ENCODE measurements at places on chromosomes 2 and 18.

DNA sequence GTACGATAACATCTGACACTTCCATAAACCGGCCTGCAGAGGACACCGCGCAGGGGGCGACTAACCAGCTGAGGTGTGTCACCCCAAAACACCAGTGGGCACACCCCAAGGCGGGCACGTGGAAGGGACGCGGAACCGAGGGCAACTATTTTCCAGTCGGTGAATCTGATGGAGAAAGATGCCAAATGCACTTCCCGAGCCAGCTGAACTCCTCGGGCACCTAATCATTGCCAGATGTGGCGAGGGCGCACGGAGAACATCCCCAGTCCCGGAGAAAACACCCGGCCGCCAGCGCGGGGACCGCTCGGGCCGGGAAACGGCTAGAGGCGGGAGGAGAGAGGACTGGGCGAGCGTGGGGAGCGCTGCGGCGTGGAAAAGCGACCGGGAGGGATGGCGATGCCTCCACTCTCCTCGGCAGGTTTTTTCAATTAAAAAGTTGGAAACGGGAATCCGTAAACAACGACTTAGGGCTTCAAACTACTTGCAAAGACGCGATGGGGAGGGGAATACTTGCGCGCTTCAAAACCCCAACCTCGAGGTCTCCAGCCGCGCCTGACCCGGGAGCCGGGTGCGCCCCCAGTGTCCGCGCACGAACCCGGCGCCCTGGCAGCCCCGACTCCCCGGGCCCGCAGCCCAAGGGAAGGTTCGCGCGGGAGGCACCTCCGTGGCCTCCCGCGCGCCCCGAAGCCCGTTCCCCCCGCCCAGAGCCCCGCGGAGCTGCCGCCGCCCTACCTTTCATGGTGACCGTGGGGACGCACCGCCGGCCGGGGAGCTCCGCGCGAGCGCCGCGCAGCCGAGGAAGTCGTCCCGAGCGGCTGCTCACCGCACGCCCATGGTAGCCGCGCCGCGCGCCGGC, 497 bp downstream of the COLEC12 start:
- no peak for DNase-seq

GRCh38 chr2:71563872-71564271, 110.5 kb downstream of the DYSF start:
- DNase-seq: no peak

- no peak for DNase-seq
Observed at GRCh38 chr2:102091121-102091520, 51.4 kb upstream of the IL1R1 start.

DNA sequence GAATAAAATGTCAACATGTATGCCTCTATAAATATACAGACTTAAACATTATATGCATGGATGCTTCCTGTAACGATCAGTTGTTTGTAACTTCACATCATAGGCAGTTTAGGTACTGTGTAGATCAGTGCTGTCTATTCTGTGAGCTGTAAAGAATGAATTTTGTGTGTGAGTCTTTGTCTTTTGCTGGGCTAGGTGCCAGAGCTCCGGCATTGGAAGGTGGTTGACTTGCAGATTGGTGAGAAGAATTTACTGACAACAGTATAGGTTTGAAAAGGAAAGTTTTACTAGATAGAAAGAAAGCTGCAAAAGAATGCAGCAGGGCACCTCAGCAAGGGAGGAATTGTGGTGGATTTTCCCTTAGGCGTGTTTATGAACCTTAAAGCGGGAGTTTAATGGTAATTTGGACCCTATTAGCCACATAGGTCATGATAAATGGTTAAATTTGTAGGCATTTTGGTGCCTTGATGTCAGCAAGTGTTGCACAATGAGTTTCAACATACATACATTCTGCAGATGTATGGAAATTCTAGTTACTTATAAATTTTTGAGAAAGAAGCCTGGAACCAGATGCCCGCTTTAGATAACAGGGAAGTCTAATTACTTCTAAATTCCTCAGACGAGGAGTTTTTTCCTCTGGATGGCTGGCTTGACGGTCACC, 6.7 kb upstream of the QPCT start:
- DNase-seq: no peak

GRCh38 chr2:7888876-7889275, 793.0 kb upstream of the ID2 start:
- DNase-seq: no peak

GRCh38 chr2:9708683-9709538, 78.1 kb upstream of the YWHAQ start:
- DNase-seq: no peak

DNA sequence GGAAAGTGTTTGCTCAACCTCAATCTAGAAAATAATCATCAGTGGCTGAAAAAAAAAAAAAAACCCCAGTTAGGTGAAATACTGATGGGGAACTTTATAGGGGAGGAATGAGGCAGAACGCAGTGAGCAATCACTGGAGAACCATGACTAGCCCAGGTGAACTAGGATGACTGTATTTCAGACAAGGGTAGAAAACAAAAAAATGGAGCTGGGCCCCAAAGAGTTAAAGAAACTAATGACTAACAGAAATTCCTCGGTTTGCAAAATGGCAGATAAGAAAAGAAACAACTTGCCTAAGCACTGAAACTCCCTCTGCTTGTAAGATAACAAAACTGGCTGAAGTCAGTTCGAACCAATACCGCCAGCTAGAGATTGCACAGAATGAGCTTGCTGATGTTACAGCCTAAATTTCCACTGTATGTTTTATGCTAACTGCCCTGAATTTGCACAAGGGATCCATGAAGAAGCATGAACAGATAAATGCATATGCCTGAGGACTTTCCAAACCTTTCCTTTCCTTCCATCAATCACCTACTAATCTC, 245.9 kb downstream of the METTL4 start:
- DNase-seq: no peak

- no peak for DNase-seq
Observed at GRCh38 chr2:210541290-210541902, 15.0 kb upstream of the CPS1 start.

- DNase-seq: no peak
Observed at GRCh38 chr2:237749961-237750360, 48.6 kb upstream of the RBM44 start.

- DNase-seq: no peak
Observed at GRCh38 chr2:227186751-227187150, 22.3 kb downstream of the COL4A3 start.

DNA sequence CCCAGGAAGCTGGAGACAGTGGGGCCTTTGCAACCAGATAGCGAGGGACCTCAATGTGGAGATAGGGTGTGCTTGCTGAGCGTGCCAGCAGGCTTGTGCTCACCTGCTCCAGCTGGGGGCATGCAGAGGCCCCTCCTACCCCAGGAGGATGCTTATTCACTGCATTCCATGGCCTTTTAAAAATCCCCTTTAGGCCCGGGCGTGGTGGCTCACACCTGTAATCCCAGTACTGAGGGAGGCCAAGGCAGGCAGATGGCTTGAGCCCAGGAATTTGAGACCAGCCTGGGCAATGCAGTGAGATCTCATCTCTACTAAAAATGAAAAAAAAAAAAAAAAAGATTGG, 54.5 kb downstream of the ODC1 start:
- DNase-seq: no peak

DNA sequence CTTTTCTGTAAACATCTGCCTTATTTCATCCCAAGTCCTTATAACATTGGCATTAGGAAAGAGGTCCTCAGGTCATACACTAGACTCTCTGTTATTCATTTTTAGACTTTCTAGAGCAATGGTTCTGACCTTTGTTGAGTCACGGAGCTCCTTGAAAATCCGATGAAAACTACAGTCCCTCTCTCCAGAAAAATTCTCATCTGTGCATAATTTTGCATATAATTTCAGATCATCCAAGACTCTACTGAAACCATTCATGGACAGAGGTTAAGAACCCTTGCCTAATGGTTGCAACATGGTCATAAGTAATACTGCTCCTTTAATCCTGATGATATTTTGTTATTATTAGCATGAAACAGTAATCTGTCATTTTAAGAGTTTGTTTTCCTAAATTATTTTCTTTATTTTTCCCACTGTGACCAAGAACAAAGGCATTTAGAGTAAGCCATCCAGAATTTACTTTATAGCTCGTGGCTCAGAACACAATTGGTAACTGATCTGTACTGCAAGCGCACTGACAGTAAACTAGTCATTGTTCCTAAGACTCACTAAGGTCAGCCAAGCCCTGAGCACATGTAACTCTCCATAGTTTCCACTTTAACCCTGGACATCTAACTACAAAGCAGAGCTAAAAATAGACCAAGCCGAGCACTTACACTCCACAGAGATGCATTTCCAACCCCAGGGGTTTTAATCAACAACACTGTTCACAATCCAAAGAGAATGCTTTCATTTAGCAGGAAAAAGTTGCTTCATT, 8.4 kb downstream of the MYOM1 start:
- no peak for DNase-seq

DNA sequence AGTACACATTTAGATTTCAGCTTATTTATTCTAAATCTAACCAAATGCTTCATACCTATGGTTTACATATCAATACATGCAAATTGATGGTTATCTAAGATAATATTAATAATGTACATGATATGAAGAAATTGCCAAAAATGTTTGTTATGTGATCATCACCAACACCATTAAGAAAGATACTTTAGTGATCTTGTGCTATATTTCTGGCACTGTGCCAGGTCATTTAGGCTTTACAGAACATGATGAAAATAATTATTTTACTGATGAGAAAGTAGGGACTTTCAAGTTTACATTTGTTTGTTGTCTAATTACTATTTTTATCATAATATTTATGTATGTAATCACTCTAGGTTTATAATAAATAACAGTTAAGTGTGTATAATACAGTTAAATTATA, 158.3 kb downstream of the GULP1 start:
- no peak for DNase-seq

DNA sequence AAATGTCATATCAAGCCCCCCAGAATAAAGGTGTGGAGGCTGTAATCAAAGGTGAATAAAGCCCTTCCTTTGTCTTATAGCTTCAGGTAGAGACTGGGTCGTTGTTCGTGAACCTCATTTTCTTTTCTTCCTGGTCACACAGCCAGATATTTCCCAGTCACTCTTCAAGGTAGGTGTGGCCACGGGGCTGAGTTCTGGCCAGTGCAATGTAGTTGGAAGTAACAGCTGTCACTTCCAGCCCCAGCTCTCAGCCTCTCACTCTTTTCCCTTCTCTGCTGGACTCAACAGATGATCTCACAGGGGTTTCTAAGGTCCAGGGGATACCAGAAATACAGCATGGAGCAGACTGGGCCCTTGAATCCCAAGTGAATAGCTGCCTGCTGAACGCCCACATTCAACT, 15.8 kb upstream of the TRPM8 start:
- DNase-seq: no peak

DNA sequence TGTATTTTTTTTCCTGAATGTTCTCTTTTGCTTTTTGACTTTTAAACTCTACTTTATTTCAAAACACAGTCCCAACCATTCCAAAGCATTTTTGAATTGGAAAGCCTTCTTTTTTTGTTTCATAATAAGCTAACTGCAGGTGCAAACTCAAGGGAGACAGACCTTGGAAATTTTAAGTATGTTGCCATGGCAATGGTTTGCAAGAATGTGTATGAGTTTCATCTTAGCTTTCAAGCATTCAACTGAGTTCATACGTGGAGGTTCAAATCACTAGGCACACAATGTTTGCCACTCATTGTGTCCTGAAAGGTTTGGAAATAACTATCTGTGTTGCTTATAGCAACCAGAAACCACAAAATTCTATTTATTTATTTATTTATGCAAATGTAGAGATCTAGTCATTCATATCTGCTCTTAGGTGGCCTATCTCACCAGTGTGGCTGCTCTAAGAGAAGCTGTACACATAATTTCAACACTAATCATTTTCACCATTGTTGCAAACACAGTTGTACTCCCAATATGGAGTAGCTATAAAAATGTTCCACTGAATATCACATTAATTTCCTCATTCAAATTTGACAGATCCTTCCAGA, 805.7 kb upstream of the FSHR start:
- DNase-seq: no peak

- no peak for DNase-seq
Observed at GRCh38 chr2:100818606-100819369, 1.2 kb upstream of the NPAS2 start.

DNA sequence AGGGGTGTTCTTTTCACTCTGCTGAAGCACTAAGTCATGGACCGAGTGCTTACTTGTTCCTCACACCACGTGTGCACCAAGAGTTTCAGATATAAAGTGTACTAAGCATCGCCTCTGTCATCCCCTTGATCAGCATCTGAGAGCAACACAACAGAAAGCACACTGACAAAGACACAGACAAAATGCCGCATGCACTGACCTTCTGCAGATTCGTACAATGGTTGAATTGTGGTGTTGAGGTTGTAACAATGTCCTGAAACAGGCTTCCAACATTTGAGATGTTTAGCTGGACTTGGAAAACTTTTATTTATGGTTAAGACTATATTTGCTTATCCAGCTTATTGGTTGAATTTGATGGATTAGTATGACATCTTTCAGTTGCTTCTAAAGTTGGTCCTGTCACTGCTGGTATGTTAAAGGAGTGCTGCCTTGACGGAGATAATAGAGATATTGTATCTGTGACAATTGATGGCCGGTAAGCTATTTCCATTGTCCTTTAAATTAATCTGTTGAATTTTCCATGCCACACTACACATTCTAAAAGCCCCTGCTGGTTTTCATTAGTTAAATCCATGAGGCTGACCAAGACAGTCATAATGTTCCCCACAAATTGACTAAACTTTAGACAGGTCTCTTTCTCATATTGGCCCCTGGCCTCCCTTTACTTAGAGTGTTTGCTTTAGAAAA, 99.9 kb downstream of the CBLN2 start:
- DNase-seq: no peak

GRCh38 chr2:204315236-204315662, 230.0 kb upstream of the PARD3B start:
- DNase-seq: no peak

DNA sequence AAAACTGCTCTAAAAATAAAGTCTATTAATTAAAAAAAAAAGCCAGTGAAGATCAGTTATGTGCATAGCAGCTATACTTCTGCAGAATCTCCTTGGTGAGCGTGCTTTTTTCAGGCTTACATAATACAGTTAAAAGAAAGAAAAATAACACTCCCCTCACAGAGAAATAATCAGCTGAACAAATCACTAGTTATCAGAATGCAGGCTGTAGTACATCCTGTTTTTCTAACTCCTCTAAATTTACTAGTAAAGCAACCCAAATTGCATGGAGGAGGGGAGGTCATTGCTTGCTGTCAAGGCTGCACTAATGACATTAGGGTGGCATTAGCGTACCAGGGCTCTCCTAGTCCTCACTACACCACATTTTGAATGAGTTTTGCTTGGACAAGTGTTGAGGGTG, 192.2 kb downstream of the PLCL1 start:
- DNase-seq: no peak

GRCh38 chr2:49831698-49832367, 677.5 kb upstream of the FSHR start:
- no peak for DNase-seq

Measured in CMK (cell line).